ENCODE measurements at places on chromosomes 7 and 10. TPM values are rescaled to one million over a fixed set of nuclear protein-coding genes. Genes with fewer than 3 reads are reported as not detected.

The HGF gene
- not detected for total RNA-seq

The PHKG1 gene
- total RNA-seq: 2.4 TPM

DNA sequence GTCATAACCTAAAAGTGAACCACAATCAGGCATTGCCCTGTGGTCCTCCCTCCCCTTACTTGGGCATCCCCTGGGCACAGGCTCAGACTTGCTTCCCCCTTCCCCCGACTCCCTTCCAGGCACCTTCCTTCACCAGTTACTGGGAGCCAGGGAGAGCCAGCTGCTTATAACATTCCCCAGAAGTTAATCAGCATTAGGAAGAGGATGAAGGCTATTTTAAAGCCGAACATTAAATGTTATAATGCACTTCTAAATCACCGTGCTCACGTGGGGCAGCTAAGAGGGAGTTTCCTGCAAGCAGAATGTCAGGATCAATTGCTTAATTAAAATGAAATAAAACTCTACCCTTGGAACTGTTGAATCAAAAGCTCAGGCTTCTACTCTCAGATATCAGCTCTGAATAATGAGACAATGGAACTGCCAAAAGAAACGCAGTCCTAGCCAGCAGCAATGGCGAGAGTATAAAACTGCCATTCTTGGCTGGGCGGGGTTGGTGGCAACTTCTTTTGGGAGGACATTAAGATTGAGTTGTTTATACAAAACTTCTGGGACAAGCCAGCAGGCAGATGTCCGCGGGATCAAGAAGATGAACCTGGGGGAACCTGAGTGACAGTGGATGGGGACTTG lies 169.5 kb downstream of the FANK1 start:
- no peak overlapping the region for H3K27ac ChIP-seq
- H3K4me1 ChIP-seq: peaks cover 2% of the 10 kb centered on the region

DNA sequence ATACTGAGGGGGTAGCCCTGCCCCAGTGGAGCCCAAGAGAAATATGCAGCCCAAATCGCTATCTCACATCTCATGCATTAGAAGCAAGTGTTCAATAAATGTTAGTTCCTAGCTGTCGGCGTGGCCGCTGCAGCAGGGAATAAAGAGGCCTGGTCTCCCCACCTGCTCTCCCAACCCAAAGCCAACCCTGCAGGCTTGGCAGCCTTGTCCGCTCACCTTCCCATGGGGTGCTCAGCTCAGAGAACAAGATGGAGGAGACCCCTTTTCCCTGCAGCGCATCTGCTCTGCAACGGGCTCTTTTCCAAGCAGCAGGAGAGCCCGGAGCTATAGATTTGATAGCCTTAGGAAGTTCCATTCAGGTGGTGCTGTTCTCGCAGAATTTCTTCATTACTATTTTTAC lies 12.0 kb upstream of the DOCK1 start:
- no peak for DNase-seq
- no peaks in the 10 kb centered on the region for H3K36me3 ChIP-seq
- no peak overlapping the region for H3K4me3 ChIP-seq
- peaks cover 2% of the 10 kb centered on the region for H3K4me1 ChIP-seq
- H3K27me3 ChIP-seq: no peaks in the 10 kb centered on the region

- no peaks in the 10 kb centered on the region for H3K27me3 ChIP-seq
- no peaks in the 10 kb centered on the region for H3K36me3 ChIP-seq
- DNase-seq: no peak
- H3K4me1 ChIP-seq: no peaks in the 10 kb centered on the region
Observed at GRCh38 chr7:137146012-137146455, 197.5 kb downstream of the PTN start.

- no peak overlapping the region for H3K4me3 ChIP-seq
- no peaks in the 10 kb centered on the region for H3K36me3 ChIP-seq
- H3K27ac ChIP-seq: no peak overlapping the region
Observed at GRCh38 chr10:69906425-69906824, 104.7 kb downstream of the COL13A1 start.

DNA sequence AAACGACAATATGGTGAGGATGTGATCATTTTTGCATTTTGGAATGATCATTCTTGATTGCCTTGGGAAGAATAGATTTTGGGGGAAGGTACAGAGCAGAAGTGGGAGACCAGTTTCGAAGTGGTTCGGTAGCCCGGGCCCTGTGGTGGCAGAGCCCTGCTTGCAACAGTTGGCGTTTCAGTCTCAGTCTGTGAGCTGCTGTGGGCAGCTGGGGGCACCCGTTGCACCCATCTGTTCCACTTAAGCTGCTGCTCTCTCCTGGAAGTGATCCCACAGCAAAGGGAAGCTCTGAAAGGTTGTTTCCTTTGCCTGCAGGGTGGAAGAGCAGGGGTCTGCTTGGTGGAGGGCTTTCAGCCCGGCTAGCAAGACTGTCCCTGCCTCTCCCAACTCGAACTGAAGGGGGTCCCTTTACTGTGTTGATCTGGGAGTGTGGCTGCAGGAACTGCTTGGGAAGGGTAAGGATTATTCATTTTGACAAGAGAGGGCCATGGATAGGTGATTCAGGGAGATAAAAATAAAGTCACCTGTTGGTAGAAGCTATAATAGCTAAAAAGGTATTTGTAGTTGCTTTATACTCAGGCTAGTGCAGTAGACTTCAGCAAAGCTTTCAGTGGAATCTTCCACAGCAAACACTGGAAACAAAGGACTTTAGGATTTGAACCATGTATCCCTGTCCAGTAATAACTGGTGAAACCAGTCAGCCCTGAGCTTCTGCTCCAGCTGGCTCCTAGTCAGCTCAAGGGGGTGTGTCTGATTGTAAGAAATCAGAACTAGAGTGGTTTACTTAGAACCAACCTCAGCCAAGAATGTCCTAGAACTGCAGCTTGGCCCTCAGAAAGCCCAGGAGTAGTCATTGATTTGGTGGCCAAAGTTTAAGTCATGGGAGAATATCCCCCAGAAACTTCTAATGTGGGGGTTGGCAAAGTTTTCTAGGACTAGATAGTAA lies 53.1 kb upstream of the PDCD4 start:
- peaks cover 16% of the 10 kb centered on the region for H3K4me1 ChIP-seq
- DNase-seq: no peak
- no peak overlapping the region for H3K27ac ChIP-seq
- H3K27me3 ChIP-seq: no peaks in the 10 kb centered on the region
- no peak overlapping the region for H3K4me3 ChIP-seq

- no peak overlapping the region for H3K4me3 ChIP-seq
- peaks cover 4% of the 10 kb centered on the region for H3K27me3 ChIP-seq
- no peak overlapping the region for H3K27ac ChIP-seq
- no peaks in the 10 kb centered on the region for H3K36me3 ChIP-seq
- DNase-seq: no peak
- H3K4me1 ChIP-seq: no peaks in the 10 kb centered on the region
Observed at GRCh38 chr10:126075009-126075408, 178.6 kb downstream of the FANK1 start.

DNA sequence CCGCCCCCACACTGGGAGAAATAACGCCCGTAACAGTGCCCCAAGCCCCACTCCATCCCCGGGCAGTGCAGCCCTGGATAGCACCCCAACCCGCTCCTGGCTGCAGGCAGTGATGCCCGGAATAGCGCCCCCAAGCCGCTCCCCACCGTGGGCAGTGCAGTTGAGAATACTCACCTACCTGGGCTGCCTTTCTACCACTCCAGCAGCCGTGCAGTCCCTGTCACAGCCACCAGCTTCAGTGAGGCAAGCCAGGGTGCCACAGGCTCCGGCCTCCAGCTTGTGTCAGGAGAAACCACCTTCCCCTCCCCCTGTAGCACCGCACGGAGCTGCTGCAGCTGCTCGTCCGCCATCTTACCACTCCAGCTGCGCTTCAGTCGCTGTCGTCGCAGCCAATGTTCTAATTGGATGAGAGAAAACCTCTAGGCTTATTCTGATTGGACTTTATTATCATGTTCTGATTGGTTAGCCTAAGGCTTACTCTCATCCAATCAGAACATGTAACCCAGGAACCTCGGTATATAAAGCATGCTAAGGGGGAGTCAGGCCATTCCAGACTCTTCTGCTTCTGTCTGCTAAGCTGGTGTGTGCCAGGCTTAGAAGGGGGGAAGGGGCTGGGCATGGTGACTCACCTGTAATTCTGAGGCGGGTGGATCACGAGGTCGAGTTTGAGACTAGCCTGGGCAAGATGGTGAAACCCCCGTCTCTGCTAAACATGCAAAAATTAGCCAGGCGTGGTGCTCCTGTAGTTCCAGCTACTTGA lies 53.2 kb upstream of the ZNF33B start:
- peaks cover 4% of the 10 kb centered on the region for H3K4me1 ChIP-seq
- H3K27me3 ChIP-seq: no peaks in the 10 kb centered on the region
- DNase-seq: no peak

GRCh38 chr7:149838992-149839408 lies 825 bp downstream of the ZNF862 start:
- peak overlapping the region; percentile 88 for H3K4me3 ChIP-seq
- H3K27ac ChIP-seq: peak overlapping the region; percentile 75
- H3K36me3 ChIP-seq: peaks cover 7% of the 10 kb centered on the region
- peaks cover 10% of the 10 kb centered on the region for H3K27me3 ChIP-seq
- no peak for DNase-seq

DNA sequence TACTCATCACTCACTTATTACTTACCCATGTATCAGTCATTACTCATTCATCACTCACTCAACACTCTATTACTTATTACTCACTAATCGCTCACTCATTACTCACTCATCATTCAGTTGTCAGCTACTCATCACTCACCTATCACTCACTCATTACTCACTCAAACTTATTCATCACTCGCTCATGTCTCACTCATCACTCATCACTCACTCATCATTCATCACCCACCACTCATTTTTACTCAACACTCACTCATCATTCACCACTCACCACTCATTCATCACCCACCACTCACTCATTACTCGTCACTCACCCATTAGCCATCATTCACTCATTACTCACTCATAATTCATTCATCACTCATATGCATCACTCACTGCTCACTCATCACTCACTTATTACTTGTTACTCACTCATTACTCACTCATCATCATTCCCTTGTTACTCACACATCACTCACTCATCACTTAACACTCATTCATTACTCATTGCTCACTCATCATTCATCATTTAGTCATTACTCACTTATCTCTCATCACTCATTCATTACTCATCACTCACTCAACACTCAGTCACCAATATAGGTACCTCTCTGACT lies 237.9 kb downstream of the ADARB2 start:
- no peak overlapping the region for H3K27ac ChIP-seq
- no peak overlapping the region for H3K4me3 ChIP-seq
- no peaks in the 10 kb centered on the region for H3K36me3 ChIP-seq
- H3K4me1 ChIP-seq: no peaks in the 10 kb centered on the region
- H3K27me3 ChIP-seq: no peaks in the 10 kb centered on the region

DNA sequence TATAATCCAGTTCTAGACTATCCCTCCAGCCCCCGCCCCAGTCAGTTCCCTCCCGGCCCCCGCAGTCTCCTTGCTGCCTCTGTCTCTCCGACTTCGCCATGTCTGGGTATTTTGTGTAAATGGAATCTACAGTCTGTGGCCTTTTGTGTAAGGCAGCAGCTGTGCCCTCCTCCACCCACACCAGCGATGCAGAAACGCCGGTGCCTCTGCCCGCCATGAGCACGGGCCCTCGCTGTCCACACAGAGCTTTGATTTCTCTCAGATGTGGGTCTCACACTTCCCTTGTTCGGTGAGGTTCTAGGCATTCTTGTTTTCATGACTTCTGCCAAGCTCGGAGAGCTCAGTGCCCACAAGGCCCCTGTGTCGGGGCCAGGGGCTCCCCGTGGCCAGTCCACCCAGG lies 37.8 kb downstream of the NKX6-2 start:
- no peak overlapping the region for H3K4me3 ChIP-seq
- DNase-seq: no peak
- no peaks in the 10 kb centered on the region for H3K36me3 ChIP-seq

- no peaks in the 10 kb centered on the region for H3K36me3 ChIP-seq
- H3K27me3 ChIP-seq: peaks cover 16% of the 10 kb centered on the region
- no peak for DNase-seq
- H3K4me1 ChIP-seq: no peaks in the 10 kb centered on the region
- H3K4me3 ChIP-seq: no peak overlapping the region
Observed at GRCh38 chr10:31612082-31612481, 293.1 kb downstream of the ZEB1 start.

DNA sequence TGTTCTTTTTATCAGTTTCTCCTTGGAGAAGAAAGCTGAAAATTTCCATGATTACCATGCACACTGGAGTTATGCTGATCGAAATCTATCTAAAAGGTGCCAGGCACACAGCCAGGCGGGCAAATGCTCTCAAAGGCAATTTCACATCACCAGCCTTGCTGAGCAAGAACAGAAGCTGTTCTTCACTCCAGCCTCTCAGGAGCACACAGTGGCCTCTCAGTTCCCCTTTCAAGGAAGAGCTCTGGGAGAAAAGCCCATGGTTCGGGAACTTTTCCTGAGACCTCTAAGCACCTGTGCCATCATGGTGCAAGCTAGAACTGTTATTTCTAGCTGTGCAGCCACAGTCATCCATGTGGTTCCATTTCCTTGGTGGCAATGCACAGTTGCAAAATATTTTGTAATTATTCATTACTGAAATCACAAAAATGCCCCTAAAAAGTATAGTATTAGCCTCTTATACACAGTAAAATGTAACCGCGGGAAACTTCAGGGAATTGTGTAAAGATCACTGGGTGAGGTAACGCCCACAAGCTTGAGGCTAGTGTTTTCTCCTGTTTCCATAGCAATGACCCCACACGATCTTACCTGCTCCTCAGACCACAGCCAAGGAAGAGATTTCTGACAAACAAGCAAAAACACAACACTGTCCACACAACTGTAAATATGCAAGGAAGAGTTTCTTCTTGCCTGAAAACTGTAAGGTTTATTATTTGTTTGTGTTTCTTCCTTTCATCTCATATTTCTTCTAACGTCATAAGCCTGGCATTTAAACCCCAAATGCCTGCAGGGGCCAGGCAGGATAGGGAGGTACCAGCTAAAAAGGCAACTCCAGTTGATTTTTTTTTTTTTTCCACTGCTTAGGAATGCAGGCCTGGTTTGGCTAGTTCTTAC lies 121.2 kb downstream of the FAM107B start:
- H3K27ac ChIP-seq: peak overlapping the region; percentile 15
- peaks cover 42% of the 10 kb centered on the region for H3K4me1 ChIP-seq
- no peak for DNase-seq
- peak overlapping the region; percentile 2 for H3K4me3 ChIP-seq
- H3K27me3 ChIP-seq: no peaks in the 10 kb centered on the region

- peaks cover 48% of the 10 kb centered on the region for H3K4me1 ChIP-seq
- peak overlapping the region; percentile 92 for H3K27ac ChIP-seq
- peak overlapping the region; percentile 96 for H3K4me3 ChIP-seq
- no peak for DNase-seq
- H3K27me3 ChIP-seq: no peaks in the 10 kb centered on the region
- H3K36me3 ChIP-seq: peaks cover 52% of the 10 kb centered on the region
Observed at GRCh38 chr10:103448746-103449145, 3.4 kb downstream of the CALHM2 start.
